ENCODE measurements at places on chromosomes 2 and 18.

DNA sequence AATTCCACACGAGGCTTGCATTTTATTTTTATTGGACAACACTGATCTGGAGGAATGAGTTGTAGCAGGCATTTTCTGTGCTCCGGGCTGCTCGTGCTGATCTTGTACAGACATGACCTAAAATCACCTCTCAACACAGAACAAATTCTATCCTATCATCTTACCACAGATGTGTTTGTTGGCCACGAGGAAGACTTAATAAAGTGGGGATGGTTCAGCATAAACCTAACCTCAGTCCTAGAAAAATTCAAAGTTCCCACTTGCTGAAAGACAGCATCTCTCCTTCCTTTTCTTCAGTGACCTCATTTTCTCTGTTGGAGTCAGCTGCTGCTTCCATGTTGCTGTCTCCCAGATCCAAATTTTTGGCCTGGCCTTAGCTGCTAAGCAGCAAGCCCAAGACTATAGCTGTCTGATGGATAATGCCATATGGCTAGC is 45.3 kb downstream of the RBKS start:
- no peak for DNase-seq

GRCh38 chr18:62458346-62458745 is 64.5 kb upstream of the ZCCHC2 start:
- DNase-seq, result no peak

DNA sequence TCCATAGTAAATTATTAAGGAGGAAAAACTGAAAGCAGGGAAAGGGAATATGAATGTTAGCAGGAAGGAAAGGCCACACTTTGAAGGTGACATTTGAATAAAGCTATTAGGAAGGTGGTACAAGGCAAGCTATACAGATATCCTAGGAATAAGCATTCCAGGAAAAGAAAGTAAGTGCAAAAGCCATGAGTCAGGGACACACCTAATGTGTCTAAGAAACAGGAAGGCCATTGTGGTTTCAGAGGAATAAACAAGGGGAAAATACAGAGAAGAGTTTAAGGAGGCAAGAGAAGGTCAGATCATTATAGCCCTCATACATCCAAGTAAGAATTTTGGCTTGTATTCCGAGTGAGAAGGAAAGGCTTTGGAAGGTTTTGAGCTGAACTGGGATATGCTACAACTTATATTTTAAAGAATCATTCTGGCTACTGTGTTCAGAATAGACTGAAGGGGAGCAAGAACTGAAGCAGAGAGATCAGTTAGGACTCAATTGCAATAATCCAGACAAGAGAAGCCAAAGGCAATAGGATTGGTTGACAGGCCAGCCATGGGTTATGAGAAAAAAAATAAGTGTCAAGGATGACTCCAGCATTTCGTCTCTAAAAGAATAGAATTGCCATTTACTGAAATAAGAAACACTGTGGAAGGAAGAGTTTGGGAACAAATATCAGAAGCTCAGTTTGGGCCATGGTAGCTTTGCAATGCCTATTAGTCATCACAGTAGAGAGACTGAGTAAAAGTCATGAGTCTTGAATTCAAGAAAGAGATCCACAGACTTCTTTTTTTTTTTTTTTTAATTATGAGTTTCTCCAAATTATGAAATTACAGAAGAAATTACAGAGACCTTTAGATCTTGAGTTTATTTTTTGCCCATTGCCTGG is 11.3 kb downstream of the RAD51AP2 start:
- no peak for DNase-seq

GRCh38 chr18:10188971-10189810 is 265.2 kb upstream of the APCDD1 start:
- DNase-seq, result no peak

GRCh38 chr2:216031960-216032689 is 18.8 kb upstream of the MREG start:
- DNase-seq, result peak; percentile 14

GRCh38 chr2:122927197-122927596 is 1097.9 kb upstream of the CNTNAP5 start:
- no peak for DNase-seq

GRCh38 chr2:141557329-141558095 is 573.3 kb downstream of the LRP1B start:
- DNase-seq, result peak; percentile 32

GRCh38 chr2:214750529-214750928 is 59.0 kb downstream of the BARD1 start:
- DNase-seq, result no peak

DNA sequence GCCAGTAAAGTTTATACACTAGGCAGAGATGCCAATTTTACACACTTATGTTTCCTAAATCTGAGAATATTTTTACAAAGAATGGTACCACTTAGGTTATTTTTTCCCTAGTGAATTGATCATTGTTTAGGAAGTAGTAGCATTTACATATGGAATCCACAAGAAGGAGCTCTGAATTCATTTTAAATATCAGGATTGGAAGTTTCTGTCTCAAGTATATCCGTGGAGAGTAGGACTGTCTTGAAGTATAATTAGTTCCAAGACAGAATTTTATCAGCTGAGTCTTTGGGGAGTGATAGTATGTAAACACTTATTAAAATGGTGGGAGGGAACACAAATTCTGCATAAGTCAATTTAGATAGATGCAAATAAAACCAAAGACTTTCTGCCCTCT is 82.3 kb upstream of the FAM98A start:
- no peak for DNase-seq

DNA sequence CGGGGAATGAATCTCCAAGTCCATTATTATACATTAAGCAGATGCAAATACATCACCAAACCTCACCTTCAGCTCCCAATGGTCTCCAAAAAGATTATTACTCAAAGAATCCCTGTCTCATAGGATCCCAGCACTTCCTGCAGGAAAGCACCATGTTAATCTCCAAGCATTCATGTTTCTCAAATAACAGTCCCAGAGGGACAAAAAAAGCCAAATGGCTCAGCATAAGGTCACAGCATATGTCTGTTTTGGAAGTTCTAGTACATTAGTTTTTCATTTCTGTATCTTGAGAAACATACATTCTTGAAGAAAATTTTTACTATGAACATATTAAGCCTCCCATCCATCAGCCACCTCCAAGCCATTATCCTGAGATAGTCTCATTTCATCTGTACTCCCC is 103.3 kb downstream of the METTL4 start:
- no peak for DNase-seq

DNA sequence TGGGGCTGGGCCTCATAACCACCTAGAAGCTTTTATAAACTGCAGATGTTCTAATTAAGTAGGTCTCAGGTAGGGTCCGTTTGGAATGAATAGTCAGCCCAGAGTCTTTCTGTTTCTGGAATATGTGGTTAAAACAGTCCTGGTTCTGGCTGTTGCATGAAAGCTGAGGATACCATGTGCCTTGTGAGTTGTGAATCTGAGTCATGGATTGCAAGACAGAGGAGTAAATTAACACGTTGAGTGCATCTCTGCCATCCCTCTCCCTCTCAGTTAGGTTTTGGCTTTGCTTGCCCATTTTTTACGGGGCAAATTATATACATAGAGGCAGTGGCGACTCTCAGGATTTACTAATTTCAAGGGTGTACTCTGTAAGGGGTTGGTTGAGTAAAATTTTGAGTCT is 59.1 kb downstream of the NCK2 start:
- DNase-seq, result no peak

All from HFF-Myc (cell line).